Activated CD4-positive, alpha-beta memory T cell treated with anti-CD3 and anti-CD28 coated beads, Interleukin-2, amount 10 ng/mL, durations not matched to agents 7 days and 5 days (primary cell): ENCODE measurements at places on chromosomes 16 and 17.

DNA sequence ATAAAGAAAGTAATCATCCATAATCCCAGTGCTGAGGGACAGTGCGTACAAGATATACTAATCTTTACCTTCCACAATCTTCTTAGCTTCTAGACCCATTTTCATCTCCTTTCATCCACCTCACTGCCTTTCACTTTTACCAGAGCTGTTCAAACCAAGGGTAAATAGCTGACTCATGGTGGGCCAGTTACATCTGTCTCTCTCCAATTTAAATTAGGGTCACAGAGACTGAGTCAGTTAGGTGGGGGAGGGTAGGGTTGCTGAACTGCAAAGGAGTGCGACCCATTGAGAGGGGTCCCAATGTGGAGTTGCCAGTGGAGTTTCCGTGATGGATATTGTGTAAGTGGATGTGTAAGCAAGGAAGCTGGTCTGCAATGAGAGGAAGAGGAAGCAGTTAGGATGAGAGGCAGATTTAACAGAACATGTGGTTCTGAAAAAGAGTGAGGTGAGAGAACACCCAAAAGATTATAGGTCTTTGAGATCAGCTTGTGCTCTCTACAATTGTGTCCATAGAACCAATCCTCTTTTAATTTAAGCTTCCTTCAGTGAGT is 83.5 kb downstream of the GP2 start:
- DNase-seq = no peak

DNA sequence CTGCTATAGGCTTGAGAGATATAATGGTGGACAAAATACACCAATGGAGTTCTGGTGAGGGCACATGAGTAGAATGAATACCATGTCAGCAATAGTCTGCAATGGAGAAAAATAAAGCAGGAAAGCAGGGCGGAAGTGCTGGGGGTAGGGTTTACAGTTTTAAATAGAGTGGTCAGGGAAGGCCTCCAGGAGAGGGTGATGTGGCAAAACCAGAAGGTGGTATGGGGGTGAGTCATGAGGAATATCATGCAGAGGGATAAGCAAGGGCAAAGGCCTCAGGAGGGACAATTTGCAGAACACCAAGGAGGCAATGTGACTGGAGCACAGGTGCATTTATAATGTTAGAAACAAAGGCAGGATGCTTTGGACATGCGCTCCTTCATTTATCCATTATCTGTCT is 102.0 kb downstream of the ITFG1 start:
- DNase-seq = no peak

DNA sequence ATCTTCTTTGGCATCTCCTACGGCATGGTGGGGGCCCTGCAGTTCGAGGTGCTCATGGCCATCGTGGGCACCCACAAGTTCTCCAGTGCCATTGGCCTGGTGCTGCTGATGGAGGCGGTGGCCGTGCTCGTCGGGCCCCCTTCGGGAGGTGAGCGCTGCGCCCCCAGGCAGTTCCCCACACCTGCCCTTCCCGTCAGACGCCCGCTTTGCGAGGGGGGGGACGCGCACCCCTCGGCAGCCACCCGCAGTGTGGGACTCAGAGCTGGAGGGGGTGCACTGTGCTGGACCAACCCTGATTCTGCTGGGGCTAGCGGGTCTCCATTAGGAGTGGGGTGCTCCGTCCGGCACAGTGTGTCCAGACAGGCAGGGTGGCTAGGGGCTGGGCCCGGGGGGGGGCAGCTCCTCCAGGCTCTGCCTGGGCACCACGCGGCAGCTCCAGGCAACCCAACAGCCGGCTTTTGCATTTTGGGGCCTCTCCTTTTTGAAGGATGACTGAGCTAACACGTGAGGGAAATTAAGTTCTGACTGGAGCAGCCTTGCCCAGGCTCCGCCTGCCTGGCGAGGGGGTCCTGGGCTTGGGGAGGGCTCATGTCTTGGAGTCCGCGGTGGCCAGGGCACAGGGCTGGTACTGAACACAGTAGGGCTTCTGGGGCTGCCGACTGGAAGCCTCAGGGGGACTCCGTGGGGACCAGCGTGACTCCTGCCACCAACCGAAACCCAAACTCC is 9.1 kb downstream of the SLC16A3 start:
- peak; percentile 27 for DNase-seq

- no peak for DNase-seq
Measured at GRCh38 chr16:12574721-12575120, 229.0 kb downstream of the CPPED1 start.

- DNase-seq = no peak
Measured at GRCh38 chr17:7448461-7448860, 3.6 kb downstream of the CHRNB1 start.

GRCh38 chr16:85437166-85438052 is 175.7 kb upstream of the GSE1 start:
- DNase-seq = no peak

GRCh38 chr17:70114405-70114804 is 39.4 kb downstream of the KCNJ16 start:
- no peak for DNase-seq

- DNase-seq = no peak
Measured at GRCh38 chr16:1612320-1613111, at the start of gene CRAMP1. Gene CRAMP1 (plus strand): TSS chr16:1612360. CDS start chr16:1614640, 2,280 bp downstream.

GRCh38 chr17:16906680-16907079 is 65.2 kb downstream of the TNFRSF13B start:
- no peak for DNase-seq
